ENCODE measurements at places on chromosomes 2 and 18.
A peak's percentile ranks its signal among the peaks of the same experiment; 100 is the strongest.

- DNase-seq: no peak
Observed at GRCh38 chr2:100853909-100854810, 34.2 kb downstream of the NPAS2 start.

GRCh38 chr2:186559370-186559769 lies 30.5 kb upstream of the ITGAV start:
- no peak for DNase-seq

GRCh38 chr18:61842146-61842545 lies 50.7 kb downstream of the RNF152 start:
- no peak for DNase-seq

- no peak for DNase-seq
Observed at GRCh38 chr2:62119311-62119974, 76.5 kb upstream of the B3GNT2 start.

GRCh38 chr2:233367586-233367985 lies 13.3 kb downstream of the DGKD start:
- no peak for DNase-seq

DNA sequence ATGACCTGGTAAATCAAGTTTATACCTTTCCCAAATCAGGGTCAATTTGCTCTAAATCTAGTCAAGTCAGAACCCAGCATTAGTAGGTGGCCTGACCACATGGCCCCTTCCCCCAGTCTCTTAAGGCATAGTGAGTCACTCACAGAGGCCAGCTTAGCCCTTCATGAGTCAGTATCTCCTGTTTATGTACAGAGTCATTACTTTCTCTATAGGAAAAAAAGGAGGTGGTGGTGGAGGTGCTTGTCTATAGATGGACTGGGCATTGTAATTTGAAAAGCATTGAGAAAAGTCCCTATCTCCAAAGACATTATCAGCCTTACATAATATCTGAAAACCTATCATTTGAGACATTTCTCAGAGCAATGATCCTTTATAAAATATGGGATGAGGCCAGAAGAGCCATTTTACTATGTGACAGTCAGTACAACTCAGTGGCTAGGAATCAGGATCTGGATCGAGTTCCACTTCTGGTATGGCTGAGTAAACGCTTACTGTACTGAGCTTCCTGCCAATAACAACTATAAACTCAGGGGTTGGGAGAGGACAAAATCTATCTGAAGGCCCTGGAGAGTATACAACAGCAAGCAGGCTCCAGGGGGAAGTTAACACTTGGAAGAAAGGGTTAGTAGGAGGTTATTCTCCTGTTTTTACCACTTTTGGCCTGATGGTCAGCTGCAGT lies 22.5 kb upstream of the SIGLEC15 start:
- no peak for DNase-seq

DNA sequence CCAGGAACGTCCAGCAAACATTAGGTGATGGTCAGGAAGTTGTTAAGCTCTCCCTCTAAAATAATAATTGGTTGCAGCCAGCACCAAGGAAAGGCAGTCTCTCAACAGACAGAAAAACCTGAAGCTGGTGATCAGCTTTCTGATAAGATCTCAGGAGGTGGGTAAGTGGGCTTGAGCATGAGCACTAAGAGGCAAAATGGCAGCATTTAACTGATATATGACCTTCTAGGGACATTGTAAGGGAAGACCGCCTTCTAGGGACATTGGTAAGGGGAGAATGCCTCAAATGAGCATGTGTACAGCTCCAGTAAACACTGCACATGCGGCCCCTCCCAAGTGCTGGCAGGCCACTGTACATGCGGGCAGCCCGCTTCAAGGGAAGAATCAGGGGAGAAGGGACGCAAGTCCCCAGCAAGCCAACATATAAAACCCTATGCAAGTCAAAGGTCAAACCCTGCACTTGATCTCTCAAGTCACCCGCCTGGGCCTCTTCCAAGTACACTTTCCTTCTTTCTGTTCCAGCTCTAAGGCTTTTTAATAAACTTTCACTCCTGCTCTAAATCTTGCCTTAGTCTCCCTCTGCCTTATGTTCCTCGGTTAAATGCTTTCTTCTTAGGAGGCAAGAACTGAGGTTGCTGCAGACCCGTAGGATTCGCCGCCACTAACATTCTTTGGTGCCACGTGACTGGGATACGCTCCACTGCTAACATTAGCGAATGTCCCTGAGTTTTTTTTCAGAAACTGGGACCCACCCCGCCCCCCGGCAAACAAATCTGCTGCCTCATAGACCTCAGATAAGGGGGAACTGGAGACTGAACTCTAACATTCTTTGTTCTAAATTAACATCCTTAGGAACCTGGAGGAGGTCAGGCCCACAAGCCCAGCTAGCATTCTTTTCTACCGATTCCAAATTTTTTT lies 463.8 kb downstream of the LPIN1 start:
- no peak for DNase-seq

DNA sequence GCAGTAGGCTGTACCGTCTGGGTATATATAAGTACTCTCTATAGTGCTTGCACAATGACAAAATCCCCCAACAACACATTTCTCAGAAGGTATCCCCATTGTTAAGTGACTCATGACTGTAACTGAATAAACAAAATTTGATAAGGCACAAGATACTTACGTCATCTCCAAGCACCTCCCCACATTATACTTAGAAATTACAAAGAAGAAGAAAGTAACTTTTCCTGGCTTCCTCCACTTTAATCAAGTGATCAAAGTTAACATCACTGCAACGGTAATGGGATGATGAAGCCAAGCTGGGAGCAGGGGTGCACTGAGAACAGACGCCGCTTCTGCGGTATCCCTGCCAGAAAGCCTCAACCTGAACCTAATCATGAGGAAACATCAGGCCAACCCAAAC lies 9.7 kb downstream of the TNS1 start:
- DNase-seq: no peak

GRCh38 chr2:212480447-212480846 lies 58.2 kb downstream of the ERBB4 start:
- no peak for DNase-seq

- no peak for DNase-seq
Observed at GRCh38 chr2:47300609-47301276, 102.2 kb upstream of the MSH2 start.

GRCh38 chr2:201127152-201127511 lies 11.2 kb downstream of the CFLAR start:
- no peak for DNase-seq

DNA sequence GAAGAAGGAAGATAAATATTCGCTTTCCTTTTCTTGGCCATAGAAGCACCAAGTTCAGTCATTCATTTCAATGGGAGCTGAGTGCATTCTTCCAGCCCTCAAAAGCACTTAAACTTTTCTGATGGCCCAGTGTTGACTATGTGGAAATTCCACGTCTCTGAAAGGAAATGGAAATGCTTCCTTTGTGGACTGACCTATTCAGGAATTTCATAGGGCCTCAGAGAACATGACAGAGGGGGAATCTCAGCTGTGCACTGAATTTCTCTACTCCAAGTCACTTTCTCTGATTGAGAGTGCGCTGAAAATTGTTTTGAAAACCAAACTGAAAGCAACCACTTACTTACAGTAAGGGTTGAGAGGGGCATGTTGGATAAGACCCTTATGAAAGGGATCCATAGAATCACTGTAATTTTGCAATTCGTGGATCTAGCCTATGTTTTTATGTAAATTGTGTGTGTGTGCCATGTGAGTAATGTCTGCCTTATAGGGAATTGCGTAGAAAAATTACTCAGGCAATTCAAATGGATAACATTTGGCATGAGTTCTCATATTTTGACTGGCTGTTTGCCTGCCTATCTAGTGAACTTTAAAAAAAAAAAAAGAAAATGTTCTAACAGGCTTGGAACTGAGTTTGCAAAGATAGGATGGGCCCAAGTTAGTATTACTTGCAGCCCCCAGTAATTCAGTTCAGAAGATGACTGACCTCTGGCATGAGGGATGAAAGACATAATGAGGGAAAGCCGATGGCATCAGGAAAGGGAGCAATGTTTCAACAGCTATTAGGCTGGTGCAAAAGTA lies 437.0 kb downstream of the PTPRM start:
- DNase-seq: no peak

DNA sequence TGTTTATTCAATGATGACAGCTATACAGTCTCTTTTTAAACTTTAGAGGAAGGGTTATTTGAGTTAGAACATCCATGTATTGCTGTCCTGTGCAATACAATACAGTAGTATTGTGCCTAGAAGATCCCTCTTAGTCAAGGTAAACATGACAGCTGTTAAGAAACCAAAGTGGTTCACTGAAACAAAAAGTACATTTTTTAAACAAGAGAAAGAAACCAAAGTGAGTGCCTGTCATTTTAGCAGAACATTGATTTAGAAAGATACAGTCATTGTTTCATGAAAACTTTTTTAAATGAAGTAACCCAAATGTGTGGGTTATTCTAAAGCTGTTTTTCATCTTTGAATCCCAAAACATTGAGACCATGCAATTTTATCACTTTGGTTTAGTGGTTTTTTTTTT lies 15.5 kb downstream of the ITPRID2 start:
- DNase-seq: no peak

GRCh38 chr2:81658227-81658626 lies 1353.7 kb upstream of the LRRTM1 start:
- DNase-seq: no peak

DNA sequence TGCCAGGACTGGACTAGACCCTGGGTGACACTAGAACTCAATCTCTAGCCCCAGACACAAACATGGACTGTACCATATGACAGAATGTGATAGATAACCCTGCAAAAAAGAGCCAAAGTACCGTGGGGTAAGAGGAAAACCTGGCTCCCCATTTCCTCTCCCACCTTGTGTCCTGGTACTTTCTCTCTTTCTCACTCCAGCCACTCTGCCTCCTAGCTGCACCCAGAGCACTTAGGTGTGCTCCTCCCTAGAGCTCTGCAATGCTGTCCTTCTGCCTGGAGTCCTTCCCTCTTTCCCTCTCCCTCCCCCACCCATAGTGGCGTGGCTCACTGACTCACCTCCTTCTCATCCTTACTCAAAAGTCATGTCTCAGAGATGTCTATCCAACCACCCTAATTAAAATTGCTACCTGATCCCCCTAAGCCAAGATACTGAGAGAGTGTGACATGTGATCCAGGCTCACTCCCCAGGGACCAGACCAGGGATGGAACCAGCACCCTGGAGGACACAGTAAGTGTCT lies 171.3 kb downstream of the LOXHD1 start:
- no peak for DNase-seq

DNA sequence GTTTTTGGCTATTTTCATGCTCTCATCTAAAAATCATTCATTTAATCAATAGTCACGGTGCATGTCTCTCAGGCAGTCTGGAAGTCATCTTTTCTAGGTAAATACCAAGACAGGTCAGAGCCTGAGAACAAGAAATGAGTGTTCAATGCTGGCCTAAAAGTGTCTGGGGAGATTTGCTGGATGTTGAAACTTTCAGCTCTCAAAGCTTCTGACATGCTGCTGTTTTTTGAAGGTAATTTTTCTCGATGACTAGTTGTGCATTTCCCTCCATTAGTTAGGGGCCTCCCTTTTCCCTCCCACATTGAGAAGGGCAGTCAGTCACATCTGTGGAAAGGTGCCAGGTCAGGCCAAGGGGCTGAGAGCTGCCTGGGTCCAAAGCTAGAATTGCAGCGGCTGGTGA lies 115.6 kb downstream of the LPIN1 start:
- DNase-seq: no peak

DNA sequence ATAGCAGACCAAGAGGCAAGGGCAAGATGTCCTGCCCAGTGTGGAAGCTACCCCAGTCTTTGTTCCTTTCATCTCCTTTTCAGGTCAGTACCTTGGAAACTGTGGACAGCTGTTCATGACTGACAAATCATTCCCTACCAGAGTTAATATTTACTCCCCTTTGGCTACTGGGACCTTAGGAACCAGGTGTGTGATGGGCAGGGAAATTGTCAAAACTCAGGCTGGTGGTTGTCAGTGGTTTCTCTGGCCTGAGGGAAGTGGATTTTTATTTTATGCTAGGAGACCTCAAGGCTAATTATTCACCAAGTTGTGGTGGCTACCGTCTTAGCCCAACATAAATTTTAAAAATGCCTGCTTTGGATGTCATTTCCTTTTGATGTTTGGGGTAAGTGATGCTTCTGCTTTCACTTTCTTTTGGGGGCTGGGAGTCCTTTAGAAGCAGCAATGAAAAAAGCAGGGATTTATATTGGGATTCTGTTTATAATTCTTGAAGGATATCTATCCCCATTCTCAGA lies 119.3 kb downstream of the SETBP1 start:
- no peak for DNase-seq

GRCh38 chr2:173221132-173221695 lies 133.5 kb upstream of the CDCA7 start:
- DNase-seq: no peak

DNA sequence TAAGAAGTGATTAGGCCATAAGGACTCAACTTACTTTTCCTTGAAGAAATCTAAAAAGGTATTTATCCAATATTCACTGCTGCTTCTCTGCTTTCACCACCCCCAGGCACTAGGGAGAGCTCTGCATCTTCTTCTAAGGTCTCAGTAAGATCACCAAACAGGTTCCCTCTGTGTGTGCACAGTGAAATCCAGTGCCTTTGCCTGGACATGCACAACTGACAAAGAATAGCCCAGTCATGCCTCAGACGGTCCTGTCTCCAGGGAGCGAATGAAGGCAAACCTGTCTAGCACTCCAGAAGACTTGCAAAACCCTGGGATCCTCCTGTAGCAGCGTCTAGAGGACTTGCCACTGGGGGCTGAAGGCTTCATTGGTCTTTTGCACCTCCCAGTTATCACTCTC lies 344.5 kb upstream of the LRATD1 start:
- no peak for DNase-seq

DNA sequence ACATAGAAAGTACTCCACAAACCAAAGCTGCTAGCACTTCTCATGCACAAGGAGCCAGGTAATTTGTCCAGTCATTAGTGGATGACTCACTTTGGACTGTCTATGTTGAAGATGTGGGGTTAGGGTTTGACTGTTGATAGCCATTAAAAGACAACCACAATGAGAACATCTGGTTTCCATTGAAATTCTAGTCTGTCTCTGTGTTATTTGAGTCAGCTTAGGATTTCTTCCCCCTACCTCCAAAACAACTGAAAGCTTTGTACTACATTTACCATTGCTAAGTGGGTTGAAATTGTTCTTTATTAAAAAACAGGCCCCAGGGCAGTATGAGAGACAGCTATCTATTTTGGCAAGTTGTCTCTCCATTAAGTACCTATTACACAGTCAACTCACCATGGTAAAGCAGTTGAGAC lies 50.2 kb upstream of the ANKRD44 start:
- peak; percentile 68 for DNase-seq

DNA sequence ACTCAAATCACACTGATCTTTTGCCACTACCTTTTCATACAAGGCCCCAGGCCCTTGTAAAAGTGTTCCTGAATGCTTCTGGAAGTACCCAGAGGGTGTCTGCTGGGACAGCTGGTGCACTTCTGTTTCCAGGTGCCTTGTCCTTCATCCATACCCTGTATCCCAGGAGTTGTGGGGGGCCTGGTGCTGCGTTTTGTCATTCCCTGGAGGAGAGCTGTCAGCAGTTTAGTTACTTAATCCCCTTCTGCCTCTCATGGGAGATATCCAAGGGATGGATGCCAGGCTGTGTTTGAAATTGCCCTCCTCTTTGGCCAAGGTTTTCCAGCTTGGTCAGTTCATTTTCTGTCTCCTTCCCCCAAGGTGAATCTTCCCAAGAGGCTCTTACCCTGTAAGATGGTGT lies 158.3 kb downstream of the WDSUB1 start:
- no peak for DNase-seq
